Activated CD4-positive, alpha-beta T cell treated with anti-CD3 and anti-CD28 coated beads for 4 hours (primary cell): ENCODE measurements at places on chromosomes 11 and 22.

- DNase-seq: no peak
Measured at GRCh38 chr11:66047541-66048365, 1.2 kb downstream of the GAL3ST3 start.

DNA sequence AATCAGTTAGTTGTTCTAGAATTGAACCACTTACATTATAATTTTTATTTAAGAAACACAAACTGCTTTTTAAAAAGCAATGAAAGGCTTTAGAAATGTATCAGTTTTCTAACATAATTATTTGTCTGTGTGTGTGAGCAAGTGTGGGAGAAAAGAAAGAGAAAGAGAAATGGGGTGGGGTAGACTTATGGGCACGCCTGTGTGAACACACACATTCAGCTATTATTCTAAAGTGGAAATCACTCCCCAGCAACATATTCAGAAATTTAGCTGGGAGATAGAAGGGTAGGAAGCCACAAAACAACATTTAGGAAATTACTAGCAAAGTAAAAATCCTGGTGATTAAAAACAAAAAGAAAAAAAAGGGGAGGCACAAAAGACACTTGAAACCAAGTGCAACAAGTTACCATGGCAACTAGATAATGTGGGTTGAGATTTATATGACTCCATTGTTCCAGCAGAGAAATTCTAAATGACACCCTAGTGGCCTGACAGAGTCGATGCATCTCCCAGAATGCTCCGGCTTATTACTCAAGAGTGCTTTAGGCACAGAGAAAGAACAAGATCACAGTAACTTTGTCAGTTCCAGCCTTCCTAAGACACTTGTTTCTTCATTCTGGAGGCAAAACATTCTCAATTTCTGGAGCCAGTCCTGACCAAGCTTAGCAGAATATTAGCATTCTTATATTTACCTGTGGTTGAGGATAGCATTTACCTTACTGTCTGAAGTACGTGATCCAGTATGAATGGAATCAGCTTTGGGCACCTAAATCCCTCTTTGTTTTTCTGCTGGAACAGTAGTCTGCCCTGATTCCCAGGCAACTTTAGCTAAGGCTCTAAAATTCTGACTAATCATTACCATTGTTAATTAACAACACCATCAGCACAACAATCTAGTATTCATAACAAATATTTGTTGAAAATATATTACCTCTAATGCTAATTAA is 444.4 kb downstream of the DLG2 start:
- no peak for DNase-seq

GRCh38 chr22:48594757-48595510 is 1232.7 kb downstream of the BRD1 start:
- DNase-seq: no peak

- no peak for DNase-seq
Measured at GRCh38 chr22:29762263-29762662, 4.5 kb downstream of the ZMAT5 start.
